ENCODE measurements at places on chromosomes 3 and 15.

GRCh38 chr15:59222906-59223550 lies 16.4 kb downstream of the LDHAL6B start:
- no peak for DNase-seq

- no peak for DNase-seq
Observed at GRCh38 chr3:185280572-185281365, 26.9 kb upstream of the EHHADH start.

DNA sequence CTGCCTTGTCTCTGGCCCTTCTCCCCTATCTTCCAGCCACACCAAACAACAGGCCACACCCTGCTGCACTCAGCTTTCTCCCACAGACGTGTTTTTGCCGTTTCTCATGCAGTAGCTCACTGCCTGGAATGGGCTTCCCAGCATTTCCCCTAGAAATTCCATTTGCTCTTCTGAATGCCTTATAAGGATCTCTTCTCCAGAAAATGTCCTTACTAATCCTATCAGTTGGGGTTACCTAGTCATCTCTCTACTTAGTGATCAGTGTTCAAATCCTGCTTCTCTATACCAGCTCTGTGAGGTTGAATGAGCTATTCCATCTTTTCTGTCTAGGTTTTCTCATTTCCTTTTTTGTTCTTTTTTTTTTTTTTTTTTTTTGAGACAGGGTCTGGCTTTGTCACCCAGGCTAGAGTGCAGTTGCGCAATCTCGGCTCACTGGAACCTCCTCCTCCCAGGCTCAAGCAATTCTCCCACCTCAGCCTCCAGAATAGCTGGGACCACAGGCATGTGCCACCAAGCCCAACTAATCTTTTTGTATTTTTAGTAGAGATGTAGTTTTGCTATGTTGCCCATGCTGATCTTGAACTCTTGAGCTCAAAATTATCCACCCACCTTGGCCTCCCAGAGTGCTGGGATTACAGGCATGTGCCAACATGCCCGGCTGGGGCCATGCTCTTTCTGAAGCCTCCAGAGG lies 98.2 kb upstream of the CHD2 start:
- no peak for DNase-seq

GRCh38 chr3:111903067-111903511 lies 44.0 kb downstream of the PHLDB2 start:
- no peak for DNase-seq

GRCh38 chr15:100383302-100384107 lies 41.7 kb upstream of the ADAMTS17 start:
- DNase-seq, result no peak

DNA sequence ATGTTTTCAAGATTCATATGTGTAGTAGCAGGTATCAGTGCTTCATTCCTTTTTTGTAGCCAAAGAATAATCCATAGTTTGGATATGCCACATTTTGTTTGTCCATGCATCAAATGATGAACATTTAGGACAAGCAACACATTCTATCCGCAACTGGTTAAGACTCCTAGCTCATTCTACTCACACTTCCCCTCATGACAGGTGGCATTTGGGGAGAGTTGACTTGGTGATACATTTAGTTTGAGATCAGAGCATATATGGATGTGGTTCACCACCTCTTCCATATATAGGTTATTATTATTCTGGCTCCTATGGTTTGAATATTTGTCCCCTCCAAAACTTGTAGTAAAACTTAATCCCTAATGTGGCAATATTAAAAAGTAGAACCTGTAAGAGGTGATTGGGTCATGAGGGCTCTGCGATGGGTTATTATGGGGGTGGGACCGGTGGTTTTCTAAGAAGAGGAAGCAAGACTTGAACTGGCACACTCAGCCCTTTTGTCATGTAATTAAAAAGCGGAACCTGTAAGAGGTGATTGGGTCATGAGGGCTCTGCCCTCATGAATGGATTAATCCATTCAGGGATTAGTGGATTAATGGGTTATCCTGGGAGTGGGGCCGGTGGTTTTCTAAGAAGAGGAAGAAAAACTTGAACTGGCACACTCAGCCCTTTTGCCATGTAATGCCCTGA lies 75.3 kb upstream of the HRH1 start:
- no peak for DNase-seq

- DNase-seq, result no peak
Observed at GRCh38 chr3:56630966-56631365, 52.1 kb downstream of the TASOR start.

DNA sequence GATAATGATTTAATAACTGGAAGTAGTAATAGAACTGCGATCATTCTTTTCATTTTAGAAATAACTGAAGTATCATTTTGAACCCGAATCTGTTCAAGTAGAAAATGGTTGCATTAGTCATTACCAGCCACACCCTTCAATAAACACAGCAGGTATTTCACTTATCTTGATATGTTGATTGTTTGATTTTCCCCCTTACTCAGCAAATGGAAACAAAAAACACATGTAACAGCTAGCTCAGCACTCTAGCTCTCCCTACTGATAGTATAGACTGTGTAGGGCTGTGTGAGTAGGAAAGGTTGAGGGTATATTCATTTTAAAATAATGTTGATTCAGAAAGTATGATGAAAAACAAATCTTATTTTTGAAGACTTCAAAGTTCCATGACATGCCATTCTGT lies 1.1 kb upstream of the GPR149 start:
- no peak for DNase-seq

GRCh38 chr3:123807820-123808219 lies 76.3 kb downstream of the MYLK start:
- DNase-seq, result no peak

- no peak for DNase-seq
Observed at GRCh38 chr3:107739227-107739626, 216.5 kb downstream of the BBX start.

DNA sequence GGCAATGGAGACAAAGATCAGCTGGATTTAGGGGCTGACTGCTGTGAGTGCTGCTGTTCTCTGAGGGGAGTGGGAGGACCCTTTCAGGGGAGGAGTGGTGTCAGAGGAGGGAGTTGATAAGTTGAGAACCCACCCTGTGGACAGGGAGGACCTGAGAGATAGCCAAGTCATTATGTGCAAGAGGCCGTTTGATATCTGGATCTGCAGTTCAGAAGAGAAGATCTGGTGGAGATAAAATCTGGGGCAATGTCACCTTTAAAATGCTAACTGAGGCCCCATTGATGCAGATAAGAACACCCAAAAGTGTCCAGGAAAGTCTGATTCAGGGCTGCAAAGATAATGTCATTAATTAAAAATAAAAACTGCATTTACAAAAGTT lies 256.1 kb upstream of the HES1 start:
- DNase-seq, result no peak

DNA sequence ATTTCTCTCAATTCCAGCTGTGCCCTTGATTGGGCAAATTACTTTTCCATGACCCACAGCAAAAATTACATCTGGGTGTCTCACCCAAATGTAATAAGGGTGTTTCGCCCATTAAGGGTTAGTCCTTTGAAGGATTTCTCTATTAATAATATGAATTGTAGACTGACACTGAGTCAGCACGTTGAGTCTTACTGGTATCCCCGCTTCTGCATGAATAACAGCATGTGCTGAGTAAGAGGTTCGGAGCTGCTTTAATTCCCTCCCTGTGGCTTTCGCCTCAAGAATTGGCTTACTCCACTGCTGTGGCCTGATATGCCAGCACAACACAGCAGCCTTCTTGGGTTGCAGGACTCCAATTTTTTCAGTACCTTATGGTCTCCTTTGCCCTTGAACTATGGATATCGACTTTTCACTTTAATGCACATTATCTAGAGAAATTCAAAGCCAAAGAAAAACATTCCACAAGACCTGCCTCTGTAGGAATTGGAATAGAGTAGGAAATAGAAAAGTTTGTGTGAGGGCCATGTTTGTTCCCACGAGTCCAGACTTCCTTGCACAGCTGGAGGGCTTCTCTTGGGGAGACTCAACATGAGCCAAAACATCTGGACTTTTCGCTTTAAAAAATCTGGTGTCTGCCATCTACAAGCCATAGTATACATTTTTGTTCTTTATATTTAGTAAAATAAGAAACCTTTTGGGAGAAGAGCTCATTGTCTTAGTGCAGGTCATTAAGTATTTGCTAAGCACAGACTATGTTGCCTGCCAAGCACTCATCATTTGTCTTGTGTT lies 20.7 kb upstream of the ERC2 start:
- no peak for DNase-seq

DNA sequence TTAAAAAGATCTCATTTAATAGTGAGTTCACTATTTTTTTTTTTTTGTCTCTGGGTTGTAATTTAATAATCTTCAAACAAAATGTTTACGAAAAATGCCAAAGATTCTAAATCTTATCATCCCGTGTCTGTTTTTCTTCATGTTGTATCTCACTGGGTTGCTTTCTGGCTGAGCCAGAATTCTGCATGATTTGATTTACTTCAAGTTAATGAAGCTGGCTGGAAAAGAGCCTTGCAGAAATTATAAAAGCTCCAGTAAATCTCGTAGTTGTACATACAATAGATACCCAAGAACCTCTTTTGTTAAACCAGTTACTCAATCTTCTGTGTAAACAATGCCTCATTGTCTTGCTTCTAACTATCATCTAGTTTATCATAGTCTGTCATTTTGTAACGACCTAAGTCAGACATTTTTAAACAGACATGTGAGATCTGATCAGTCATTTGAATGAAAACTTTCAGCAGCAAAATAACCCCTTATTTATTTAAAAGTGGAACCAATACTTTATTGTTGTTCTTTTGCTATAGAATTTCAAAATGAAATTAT lies 249.0 kb downstream of the MCTP2 start:
- no peak for DNase-seq

- no peak for DNase-seq
Observed at GRCh38 chr3:45955017-45955647, 11.9 kb downstream of the CXCR6 start.

GRCh38 chr15:34793901-34794300 lies 1.4 kb downstream of the ACTC1 start:
- DNase-seq, result no peak

DNA sequence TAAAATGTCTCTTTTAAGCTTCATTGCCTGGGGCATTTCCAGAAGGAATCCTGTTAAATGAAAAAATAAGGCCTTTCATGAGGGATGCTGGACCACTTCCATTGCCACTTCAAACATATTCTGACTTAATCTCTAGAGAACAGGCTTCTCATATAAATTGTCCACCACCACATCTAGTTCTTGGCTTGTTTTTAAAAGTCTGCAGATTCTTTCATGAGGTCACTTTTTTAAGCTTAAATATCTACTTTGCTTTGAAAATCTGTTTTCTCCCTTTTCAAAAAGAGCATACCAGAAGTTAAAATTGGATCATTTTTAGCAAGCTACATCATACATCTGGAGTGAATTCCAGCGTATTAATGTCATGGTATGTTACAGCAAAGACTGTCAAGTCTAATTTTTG lies 131.6 kb downstream of the C3orf70 start:
- DNase-seq, result no peak

- no peak for DNase-seq
Observed at GRCh38 chr15:101126618-101127505, 125.0 kb downstream of the CHSY1 start.

DNA sequence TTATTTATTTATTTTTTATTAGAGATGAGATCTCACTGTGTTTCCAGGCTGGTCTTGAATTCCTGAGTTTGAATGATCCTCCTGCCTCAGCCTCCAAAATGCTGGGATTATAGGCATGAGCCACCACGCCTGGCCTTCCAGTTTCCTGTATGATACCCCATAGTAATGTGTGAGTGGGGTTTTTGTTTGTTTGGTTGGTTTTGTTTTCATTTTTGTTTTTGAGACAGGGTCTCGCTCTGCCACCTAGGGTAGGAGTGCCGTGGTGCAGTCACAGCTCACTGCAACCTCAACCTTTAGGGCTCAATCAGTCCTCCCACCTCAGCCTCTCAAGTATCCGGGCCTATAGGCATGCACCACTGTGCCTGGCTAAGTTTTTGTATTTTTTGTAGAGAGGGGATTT lies 30.9 kb downstream of the GOLM2 start:
- DNase-seq, result no peak

- DNase-seq, result no peak
Observed at GRCh38 chr3:94185753-94186152, 122.9 kb downstream of the NSUN3 start.

GRCh38 chr3:63922491-63923199 lies 10.5 kb upstream of the SCAANT1 start:
- no peak for DNase-seq

- DNase-seq, result no peak
Observed at GRCh38 chr3:86973440-86973839, 17.5 kb downstream of the VGLL3 start.

GRCh38 chr3:27503526-27503925 lies 19.3 kb upstream of the SLC4A7 start:
- no peak for DNase-seq

DNA sequence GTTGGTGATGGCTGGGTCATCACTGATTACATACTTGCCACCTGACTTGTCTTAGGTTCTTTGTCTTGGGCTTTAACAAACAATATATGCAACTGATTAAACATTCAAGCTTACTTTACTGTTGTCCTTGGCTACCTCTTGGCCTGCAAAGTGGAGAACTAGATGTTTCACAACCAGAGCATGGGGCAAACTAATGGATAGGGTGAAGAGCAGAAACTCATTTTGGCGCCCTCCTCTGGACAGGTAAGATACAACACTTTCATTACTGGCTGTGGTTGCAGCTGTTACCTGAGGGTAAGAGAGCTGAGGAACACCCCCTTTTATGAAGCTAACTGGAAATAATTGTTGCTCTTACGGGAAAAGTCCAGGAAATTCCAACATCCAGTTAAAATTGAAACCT lies 262.1 kb downstream of the NAALADL2 start:
- DNase-seq, result no peak

- DNase-seq, result no peak
Observed at GRCh38 chr3:69579306-69580041, 159.8 kb upstream of the MITF start.

- DNase-seq, result no peak
Observed at GRCh38 chr15:99399061-99399460, 147.8 kb downstream of the LRRC28 start.

DNA sequence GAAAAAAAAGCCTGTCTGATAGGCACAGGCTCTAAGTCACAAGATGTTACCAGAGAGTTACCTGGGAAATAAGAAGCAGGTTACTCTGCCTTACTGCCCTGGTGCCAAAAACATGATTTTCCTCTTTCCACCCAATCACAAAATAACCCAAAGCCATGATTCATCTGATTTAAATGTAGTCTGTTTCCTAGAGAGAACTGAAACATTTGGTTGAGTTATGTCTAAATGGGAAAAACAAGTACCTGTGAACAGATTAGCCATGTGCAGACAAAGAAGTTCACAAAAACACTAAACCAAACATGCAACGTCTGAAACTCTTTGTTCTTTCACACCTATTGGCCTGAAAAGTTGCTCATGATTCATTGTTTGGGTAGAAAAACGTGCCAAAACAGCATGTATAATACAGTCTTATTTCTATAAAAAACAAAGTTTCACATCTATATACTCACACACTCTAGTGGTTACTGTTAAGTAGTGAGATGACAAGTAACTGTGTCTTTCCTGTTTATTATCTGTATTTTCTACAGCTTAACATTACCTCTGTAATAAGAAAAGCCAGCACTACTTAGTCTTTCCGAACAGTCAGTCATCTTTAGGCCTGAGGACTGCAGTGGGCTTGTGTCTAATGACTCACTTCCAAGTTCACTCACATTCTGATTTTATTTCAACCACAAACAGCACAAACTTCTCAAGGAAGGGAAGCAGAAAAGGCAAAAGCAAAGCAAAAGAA lies 30.2 kb downstream of the FAM174B start:
- no peak for DNase-seq

GRCh38 chr3:185631508-185632206 lies 45.6 kb downstream of the SENP2 start:
- DNase-seq, result no peak

- peak; percentile 28 for DNase-seq
Observed at GRCh38 chr3:10164546-10165393, at the start of gene IRAK2. IRAK2 (plus strand) TSS chr3:10164919; CDS start chr3:10164955, 36 bp downstream.

Data from activated T-helper 1 cell treated with Interleukin-2 at 50 U/mL for 16 hours (primary cell).